ENCODE measurements at places on chromosomes 1 and 21.

GRCh38 chr1:192201303-192201702, 43.0 kb downstream of the RGS18 start:
- DNase-seq, result no peak

DNA sequence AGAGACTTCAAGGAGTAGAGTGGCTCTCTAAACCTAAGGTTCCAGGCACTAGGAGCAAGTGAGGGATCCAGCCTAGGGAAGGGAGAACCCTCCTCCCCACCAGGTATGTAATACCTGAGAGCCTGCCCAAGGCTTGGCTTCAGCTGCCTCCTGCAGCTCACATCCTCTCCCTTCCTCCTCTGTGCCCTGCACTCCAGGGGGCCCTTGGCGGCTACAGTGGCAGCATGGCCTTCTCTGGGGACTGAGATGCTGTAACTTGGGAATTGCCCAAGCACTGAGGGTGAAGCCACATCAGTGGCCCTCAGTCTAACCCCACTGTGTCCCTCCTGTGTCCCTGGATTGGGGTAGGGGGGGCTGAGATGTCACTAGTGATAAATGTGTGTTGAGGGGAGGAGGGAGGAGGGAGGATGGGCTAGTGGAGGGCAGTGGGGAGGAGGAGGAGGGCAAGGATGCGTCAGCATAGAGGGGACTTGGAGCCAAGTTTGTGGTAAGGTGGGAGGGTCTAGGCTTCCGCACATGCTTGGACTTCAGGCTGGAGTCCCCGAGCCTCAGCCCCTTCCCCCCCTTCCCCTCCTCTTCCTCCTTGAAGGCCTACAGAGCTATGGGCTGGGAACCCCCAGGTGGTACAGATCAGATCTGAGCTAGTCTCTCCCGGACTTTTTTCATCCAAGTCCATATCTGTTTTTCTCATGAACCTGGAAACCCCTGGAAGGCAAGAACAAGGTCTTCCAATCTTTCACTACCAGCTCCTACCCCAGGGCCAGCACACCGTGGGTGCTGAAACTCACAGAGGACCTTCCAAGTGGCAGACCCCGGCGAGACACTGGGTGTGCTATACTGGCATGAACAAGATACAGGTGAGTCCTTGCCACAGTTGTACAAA, 17.5 kb downstream of the COL9A2 start:
- DNase-seq, result no peak

- DNase-seq, result no peak
These were observed 544.4 kb upstream of the CXADR start for GRCh38 chr21:16968436-16968835.

GRCh38 chr1:1098681-1099421, 17.0 kb downstream of the C1orf159 start:
- DNase-seq, result no peak

DNA sequence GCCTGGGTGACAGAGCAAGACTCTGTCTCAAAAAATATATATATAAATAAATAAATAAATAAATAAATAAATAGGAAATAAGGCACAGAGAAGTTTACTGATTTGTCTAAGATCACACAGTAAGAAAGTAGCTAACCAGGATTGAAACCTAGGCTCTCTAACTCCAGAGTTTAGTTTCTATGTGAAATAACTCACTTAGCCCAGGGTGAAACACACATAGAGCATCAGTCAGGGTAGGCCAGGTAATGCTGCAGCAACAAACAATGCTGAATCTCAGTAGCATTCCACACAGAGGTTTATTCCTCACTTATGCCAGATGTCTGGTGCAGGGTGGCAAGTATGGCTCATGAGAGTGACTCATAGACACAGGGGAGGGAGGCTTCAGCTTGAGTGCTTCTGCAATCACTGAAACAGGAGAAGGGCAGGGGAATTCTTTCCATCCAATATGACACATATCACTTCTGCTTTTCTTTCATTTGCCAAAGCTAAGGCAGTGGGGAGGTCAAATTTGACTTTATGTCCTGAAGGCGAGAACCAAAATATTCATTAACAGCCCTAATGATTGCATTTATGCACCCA, 37.1 kb upstream of the KANK4 start:
- peak; percentile 73 for DNase-seq

- no peak for DNase-seq
These were observed 14.5 kb downstream of the RGS4 start for GRCh38 chr1:163083690-163084089.

- DNase-seq, result peak; percentile 35
These were observed 6.7 kb upstream of the TNFRSF8 start for GRCh38 chr1:12056331-12056841.
